ENCODE measurements at places on chromosomes 13 and 19.
A peak's percentile ranks its signal among the peaks of the same experiment; 100 is the strongest.

GRCh38 chr19:11224429-11224828, 15.0 kb upstream of the ANGPTL8 start:
- DNase-seq: no peak

DNA sequence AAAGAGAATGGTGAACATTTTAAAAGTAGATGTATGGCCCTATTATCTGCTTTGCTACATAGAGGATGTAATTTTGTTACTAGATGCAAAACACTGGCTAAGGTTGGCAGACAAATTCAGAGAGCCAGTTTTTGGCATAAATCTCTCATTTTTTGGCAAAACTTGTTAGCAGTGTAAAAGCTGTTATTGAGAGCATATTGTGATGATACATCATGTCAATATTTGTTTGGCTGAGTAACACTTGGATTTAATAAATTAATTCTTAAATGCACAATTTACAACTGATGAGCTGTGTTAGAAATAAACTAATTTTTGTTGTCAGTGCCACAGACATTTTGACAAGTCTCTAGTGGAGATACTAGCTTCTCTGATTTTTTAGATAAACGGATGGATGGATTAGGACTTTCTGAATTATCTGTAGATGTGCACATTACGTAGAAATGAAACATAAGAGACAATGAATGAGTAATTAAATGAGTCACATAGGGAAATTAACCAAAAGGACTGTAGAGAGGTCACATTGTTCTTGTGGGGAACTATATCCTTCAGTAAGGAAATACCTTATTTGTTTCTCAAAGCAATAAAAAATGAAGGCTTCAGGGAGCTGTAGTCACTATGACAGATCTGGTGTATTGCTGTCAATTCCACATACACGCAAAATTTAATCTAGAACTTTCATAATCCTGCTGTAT, 17.4 kb downstream of the UFM1 start:
- no peak for DNase-seq

GRCh38 chr13:105816994-105817393, 718.5 kb downstream of the EFNB2 start:
- no peak for DNase-seq

DNA sequence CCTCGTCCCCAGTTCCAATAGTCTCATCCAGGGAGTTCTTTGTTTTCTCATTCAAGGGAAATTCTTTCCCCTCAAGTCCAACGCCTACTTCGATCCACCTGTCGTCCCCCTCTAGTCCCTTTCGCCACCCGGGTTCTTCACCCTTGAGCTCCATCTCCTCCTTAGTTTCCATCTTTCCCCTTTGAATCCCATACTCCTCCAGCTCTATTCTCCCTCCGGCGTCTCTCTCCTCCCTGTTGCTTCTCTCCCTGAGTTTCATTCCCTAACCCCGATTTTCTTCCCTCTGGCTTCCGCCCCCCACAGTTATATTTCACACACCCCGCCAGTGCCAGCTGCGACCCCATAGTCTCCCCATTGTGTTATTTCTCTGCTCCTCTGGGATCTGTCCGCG, 628 bp upstream of the SLC17A7 start:
- no peak for DNase-seq

GRCh38 chr19:46456930-46457329, 14.4 kb downstream of the PNMA8A start:
- DNase-seq: no peak

- DNase-seq: peak; percentile 22
These were observed 423 bp downstream of the LSM14A start for GRCh38 chr19:34172661-34173192.

DNA sequence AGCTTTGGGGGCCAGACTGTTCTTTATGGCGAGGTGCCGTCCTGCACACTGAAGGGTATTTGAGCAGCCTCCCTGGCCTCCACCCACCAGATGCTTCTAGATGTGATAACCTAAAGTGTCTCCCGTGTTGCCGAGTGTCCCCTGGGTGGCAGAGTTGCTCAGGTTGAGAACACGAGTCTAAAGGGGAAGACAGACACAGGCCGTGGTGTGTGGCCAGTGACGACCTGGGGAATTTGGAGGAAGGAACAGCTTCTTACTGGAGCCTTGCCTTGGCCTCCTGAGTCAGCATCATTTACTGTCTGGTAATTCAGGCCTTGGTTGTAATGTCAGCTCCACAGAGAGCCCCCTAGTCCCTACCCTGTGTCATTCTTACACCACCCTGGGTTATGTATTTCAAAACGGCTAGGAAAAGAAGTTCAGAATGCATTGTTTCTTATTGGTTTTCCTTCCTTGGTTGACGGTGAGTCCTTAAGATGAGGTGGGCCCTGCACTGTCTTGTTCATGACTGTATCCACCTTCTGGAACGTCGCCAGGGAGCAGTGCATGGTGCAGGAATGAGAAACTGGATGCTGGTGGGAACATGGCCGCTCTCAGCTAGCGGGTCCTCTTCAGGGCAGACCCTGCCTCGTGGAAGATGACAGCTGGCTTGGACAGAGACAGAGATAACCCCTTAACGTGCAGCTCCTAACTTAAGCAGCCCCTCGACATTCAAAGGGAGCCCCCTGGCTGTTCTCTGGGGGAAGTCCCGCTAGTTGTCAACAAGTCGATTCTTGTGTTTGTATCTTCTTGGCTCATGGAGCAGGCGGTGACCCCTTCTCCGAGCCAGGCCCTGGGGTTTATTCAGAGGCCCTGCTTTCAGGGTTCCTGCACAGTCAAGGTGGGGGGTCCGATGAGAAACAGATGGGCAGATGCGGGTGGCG, 7.2 kb downstream of the SIN3B start:
- no peak for DNase-seq

- no peak for DNase-seq
These were observed 7.4 kb downstream of the RAP2A start for GRCh38 chr13:97441368-97441767.

- no peak for DNase-seq
These were observed 73.9 kb upstream of the GJB6 start for GRCh38 chr13:20306039-20306438.

DNA sequence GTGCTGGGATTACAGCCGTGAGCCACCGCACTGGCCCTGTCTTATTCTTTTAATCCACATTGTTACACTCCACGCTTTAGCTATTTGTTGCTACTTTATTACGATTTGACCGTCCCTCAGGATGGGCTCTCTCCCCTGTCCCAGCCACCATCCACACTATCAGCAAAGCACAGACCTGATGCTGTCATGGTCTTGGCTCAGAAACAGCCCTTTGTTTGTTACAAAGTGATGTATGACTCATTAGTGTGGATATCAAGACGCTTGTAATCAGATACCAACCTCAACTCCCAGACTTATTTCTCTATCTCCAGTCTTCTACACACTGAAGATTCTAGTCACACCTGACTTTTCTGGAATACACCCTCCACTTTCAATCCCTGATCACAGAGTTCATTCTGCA, 84.6 kb upstream of the FREM2 start:
- no peak for DNase-seq

- no peak for DNase-seq
These were observed 6.0 kb upstream of the ZNF614 start for GRCh38 chr19:52034051-52034728.

DNA sequence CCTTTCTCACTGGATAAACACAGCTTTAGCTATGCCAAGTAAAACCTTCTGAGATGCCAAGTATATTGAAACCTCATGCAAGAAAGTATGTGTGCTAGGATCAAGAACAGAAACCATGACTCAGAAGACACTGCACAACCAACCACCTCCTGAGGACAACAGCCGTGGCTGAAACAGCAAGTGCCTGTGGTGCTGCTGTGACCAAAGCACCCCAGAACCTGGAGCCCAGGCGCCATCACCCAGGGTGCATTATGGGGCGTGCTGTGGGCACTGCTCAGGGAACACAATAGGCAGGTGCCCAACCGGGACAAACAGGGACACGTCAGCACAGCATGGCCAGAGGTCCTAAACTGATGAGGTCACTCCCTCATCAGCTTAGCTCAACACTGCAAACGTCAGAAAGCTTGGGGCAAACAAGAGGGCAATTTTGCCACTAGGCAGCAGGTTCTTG, 101.3 kb upstream of the SLC15A1 start:
- no peak for DNase-seq

GRCh38 chr13:113231306-113232207, 22.1 kb downstream of the CUL4A start:
- DNase-seq: peak; percentile 26

DNA sequence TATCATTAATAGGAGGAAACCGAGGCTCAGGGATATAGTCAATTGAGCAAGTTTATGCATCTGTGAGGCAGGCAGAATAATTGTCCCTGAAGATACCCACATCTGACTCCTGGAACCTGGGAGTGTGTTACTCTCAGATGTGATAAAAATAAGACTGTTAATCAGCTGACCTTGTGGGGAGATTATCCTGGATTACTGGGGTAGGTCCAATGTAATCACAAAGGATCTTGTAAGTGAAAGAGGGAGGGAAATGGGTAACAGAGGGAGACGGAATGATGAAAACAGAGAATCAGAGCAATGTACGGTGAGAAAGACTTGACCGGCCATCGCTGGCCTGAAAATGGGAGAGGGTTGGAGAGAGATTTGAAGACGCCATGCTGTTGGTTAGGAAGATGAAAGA, 3.2 kb upstream of the EDDM13 start:
- DNase-seq: no peak

DNA sequence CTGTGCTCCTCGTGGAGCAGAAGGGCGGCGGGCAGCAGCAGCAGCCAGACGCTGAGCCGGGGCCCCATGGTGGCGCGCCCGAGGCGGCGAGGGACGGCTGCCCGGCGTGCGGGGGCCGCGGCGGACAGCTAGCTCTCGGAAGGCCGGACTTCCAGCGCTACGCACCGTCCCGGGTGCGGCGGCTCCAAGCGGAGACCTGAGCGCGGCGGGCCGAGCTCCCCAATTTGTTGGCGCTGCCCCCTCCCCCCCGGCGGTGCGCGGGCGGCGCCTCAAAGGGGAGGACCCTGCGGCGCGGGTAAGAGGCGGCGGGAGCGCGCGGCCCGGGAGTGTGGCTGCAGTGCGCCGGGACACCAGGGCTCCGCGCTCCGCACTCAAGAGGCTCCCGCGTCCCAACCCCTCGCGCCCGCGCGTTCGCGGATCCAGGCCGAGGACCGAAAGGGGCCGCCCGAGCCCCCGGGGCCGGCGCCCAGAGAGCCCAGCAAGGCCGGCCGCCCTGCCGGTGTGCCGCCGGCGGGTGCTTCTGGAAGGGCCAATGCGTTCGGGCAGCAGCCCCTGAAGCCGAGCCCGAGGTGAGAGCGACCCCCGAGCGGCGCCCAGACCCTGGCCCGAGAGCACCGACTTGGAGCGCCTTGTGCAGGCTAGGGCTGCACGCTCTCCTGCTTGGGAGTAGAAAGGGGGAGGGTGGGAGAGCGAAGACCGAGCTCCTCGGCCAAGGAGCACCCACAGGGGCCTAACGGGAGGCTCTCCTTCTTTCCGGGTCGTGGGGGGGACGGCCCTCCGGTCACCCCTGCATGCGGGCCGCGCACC, at the start of the genes COL4A1 and COL4A2:
COL4A1 (minus strand) TSS at position 198 of the 807 bp plus-strand sequence; CDS start at position 68, 130 bp downstream.
COL4A2 (plus strand) TSS at position 325 of the 807 bp plus-strand sequence. CDS start 620 bp downstream, outside the sequence.
- no peak for DNase-seq

DNA sequence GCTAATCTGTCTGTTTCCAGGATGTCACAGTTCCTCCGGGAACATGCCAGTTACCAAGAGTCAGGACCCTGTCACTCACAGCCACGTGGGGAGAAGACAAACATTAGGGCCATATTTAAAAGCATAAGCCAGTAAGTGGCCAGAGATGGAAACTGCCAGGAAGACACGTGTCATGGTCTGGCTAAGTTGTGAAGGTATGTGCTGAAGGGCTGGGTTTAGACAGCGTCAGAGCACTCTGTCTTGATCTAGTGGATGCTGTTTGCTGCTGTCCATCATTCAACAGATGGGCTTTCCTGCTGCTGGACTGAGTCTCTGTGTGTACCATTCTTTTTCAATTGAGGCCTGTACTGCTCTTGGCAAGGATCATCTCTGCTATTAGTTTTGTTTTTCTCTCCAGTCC, 128.6 kb downstream of the HS6ST3 start:
- DNase-seq: no peak

DNA sequence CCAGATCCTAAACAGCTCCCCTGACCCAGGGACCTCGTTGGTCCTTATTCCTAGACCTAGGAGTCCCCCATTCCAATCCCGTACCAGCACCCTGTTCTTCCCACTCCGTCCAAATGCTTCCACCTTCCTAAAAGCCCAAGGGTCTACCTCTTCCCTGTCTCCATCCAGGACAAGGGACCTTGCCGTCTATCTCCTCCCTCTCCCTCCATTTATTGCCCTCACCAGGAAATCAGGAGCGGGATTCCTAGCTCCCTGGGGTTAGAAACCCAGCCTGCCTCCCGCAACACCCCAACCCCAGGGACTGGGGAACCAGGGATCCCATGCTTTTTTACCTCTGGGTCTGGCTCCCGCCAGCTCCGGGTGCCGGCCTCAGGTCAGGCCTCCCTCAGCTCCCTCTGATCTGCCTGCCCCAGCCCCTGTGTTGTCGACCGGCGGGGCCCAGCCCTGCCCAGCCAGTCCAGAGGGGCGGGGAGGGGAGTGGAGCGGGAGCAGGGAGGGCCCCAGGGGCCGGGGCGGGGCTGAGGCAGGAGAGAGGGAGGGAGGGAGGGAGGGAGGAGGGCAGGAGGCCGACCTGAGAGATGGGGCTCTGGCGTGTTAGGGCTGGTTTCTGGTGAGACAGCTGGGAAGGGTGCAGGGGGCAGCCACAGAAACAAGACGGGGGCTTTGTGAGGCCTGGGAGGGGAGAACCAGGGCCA, at the start of gene B3GNT8:
B3GNT8 (minus strand) TSS at position 423 of the 695 bp plus-strand sequence. CDS start 596 bp downstream, outside the sequence.
- no peak for DNase-seq

GRCh38 chr13:25753976-25754375, 297.8 kb downstream of the SHISA2 start:
- DNase-seq: no peak

- no peak for DNase-seq
These were observed 216.1 kb downstream of the SLITRK1 start for GRCh38 chr13:83666141-83666540.

GRCh38 chr13:83984793-83985192, 102.5 kb upstream of the SLITRK1 start:
- DNase-seq: no peak

DNA sequence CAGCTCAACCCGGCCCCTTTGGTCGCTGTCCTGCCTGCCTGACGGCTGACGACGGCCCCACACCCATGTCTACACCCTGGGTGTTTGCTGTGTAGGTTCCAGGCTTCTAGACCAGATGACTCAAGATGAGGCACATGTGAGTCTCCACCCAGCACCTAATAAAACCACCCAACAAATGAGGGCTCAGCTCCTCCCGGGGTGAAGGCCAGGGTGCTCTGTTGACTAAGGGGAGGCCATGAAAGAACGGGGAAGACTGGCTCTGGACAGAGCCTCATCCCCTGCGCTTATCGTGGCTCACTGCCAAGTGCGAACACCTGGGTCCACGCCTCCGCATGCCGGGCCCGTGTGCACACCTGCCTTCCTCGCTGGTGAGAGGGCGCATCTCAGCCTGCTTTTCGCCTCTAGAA, 39.6 kb downstream of the COL4A2 start:
- DNase-seq: no peak

- DNase-seq: no peak
These were observed 804.4 kb downstream of the PCDH9 start for GRCh38 chr13:66425741-66426140.

DNA sequence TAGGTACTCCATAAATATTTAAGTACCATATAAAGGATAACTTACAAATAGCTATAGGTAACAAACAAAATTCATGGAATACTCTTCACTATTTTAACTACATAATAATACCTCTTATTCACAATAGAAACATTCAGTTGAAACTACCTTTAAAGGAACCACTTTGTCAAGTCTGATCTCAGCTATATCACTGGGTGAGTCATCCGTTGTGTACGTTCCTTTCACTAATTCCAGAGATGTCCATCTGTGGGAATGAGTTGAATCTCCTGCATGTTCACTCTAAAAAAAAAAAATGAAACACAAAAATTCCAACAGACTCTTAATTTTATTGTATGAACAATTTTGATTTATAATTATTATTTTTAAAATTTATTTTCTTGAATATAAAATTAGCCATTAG, 149.4 kb upstream of the FBXL3 start:
- no peak for DNase-seq
